Suppressor macrophage treated with lipopolysaccharide for 4 hours (primary cell): ENCODE measurements at places on chromosomes 13 and 19.

GRCh38 chr13:90984756-90985155, 362.7 kb upstream of the MIR17HG start:
- no peak for DNase-seq

GRCh38 chr13:109152311-109152820, 523.0 kb downstream of the MYO16 start:
- no peak for DNase-seq

- no peak for DNase-seq
Observed at GRCh38 chr19:4327877-4328242, 10.8 kb downstream of the STAP2 start.

GRCh38 chr19:56611288-56611687, 16.2 kb downstream of the ZNF71 start:
- DNase-seq: no peak

GRCh38 chr19:47255879-47256692, at the start of gene CCDC9:
TSS of gene CCDC9 (plus strand) at chr19:47256525. CDS start at chr19:47258401, 1,876 bp downstream.
- DNase-seq: peak; percentile 97

DNA sequence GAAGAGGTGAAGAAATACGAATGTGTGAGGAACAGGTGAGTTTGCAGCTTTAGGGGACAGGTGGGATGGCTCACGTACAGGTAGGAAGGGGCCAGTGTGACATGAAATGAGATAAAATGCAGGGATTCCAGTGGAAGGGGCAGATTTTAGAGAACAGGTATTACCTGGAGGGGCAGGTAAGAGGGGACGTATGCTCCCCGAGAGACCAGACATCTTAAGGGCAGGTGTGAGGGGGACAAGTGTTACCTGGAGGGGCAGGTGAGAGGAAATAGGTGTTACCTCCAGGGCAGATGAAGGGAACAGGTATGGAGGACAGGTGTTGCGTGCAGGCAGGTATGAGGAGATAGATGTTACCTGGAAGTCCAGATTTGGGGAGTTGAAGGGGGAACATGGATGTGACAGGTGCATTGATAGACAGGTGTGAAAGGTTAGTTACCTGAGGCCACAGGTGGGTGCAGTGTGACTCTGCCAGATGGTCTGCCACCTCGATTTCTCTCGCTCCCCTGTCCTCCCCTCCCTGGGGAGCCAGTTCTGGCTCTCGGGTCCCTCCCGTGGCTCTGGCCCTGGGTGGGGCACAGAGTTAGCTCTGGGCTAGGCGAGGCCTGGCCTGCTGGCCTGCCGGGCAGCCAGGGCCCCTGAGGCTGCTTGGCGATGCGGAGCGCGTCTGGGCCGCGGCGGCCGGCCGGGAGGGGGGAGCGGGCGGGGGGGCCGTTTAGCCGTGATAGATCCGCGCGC, 2.1 kb downstream of the ERFL start:
- no peak for DNase-seq

DNA sequence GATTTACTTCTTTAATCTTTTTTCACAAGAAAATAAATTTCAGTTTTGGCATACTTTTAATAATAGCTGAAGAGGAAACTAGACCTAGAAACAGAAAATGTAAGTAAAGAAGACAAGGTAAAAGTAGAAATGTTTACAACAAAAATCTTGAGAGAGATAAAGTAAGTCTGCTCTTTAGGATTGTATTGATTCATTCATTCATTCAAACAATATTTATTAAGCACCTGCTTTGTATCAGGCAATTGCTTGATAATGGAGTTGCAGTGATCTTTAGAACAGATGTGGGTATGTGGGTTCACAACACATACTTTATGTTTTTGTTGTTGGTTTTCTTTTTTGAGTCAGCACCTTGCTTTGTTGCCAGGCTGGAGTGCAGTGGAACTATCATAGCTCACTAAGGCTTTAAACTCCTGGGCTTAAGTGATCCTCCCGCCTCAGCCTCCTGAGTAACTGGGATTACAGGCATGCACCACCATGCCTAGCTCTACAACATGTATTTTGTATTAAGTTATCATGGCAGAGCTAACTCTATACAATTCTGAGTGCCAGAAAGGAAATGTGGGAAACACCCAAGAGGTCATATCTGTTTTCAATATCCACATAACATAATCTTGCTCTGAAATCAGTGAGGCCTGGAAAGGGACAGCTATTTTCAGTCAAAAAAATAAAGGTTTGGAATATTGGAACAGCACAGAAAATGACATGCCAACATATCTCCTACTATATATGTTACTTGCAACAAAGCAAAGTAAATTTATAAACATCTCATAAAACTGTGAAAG, 8.8 kb upstream of the SPART start:
- DNase-seq: no peak

DNA sequence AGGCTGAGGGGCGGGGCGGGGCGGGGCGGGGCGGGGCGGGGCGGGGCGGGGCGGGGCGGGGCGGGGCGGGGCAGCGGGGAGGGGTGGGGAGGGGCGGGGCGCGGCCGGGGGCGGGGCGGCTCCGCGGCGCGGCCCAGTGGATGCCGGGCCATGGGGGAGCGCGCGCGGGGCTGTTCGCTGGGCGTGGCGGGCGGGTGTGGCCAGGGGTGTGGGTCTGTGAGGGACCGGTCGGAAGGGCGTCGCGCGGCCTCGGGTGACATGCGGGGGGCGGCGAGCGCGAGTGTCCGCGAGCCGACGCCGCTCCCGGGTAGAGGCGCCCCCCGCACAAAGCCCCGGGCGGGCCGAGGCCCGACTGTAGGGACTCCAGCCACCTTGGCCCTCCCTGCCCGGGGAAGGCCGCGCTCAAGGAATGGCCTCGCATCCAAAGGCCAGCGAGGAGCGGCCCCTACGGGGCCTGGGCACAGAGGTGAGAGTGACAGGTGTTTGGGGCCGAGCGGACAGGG, at the start of gene ZFP28:
Gene ZFP28 (plus strand): TSS at position 188 of the 503 bp plus-strand sequence. CDS start 71 bp downstream, at position 259.
- DNase-seq: no peak

DNA sequence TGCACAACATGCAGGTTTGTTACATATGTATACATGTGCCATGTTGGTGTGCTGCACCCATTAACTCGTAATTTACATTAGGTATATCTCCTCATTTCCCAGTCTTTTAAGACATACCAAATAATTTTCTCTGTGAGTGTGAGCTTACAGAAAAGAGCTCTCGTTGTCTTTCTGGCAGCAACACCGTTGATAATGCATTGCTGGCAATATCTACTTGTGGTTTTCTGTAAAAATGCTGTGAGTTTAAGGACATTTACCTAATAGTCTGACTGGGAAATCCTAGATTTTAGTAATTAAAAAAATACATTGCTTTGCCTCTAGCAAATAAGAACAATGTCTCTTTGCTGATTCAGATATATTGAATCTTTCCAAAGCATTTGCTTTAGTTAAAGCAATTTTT, 8.4 kb downstream of the IGFL3 start:
- DNase-seq: no peak
